ENCODE measurements at places on chromosomes 4 and X.

DNA sequence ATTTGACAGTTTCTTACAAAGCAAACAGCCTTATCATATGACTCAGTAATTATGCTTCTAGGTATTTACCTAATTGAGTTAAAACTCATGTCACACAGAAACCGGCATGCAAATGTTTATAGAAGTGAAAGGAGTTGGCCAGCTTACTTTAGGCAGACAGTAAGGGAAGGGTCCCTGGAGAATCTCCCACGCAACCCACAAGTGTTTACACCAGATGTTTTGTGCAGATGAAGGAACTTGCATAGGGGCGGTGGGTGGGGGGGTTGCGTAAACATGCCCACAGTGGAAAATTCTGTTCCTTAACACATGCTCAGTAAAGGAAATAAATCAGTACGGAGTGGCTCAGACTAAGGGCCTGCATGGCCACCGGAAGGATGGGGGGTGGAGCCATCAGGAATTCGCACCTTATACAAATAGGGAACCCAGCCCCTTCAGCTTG lies 330.5 kb upstream of the AADAT start:
- DNase-seq: no peak

DNA sequence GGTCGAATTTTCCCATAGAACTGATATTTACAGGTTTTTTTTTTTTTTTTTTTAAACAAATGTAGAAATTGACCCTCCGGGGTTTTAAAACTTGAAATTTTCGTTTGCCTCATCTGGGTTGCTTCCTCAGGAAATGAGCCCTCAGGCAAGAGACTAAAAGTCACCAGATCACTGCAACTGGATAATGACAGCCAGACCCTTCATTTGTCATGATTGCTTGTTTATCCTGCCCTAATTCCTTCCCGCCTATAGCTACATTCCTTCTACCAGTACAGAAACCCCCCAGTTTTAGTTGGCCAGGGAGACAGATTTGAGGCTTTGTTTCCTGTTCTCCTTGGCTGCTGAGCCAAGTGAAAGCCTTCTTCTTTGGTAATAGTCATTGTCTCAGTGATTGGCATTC lies 44.0 kb upstream of the IGFBP7 start:
- DNase-seq: no peak

GRCh38 chr4:123284168-123284567 lies 112.4 kb upstream of the SPRY1 start:
- no peak for DNase-seq

DNA sequence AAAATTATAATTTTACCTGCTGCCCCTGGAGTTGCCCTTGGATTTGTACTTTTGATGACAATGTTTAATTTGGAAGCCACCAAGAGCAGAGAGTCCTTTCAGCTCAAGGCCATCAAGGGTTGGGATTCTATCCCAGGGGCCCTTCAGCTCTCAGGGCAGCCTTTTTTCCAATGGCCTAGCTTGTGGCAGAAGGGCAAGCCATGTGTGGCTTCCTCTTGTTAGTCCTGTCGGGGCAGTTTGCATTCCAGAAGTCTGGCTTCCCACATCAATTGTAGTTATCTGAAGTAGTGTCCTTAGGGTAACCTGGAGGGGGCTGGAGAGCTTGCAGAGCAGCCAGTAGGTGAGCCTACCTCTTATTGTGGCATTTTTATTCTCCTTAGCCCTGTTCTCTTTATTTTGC lies 569.4 kb downstream of the TRAM1L1 start:
- DNase-seq: no peak

DNA sequence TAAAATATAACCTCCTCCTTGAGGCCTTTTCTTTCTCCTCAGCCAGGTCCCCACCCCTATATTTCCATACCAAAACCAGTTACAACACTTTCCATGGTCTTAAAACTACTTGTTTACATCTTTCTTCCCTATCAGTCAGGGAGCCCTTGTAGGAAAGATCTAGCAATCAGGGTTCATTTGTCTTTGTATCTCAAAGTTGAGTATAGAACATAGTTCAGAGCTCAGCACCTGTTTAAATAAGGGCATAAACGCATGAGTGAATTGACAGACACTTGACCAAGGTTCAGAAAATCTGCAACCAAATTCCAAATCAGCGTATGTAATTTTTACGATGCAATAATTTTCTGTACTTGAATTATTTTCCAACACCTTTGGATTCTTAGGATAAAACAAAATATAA lies 352.2 kb upstream of the MAGEB16 start:
- no peak for DNase-seq

DNA sequence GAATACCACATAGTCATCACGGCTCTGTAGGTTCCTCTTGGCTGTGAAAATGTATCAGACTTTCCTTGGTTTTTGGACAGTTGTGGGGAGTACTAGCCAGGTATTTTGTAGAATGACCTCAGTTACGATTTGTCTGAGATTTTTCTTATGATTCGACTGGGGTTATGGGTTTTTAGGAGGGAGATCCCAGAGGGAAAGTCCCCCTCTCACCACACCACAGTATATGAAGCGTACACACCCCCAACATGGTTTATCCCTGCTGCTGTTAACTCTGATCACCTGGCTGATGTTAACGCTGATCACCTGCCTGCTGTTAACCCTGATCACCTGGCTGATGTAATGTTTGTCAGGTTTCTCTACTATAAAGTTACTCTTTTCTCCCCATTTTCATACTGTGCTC lies 72.6 kb downstream of the ANAPC4 start:
- no peak for DNase-seq

- no peak for DNase-seq
Measured at GRCh38 chrX:73851014-73852009, 288.3 kb downstream of the CHIC1 start.

GRCh38 chr4:71141125-71141524 lies 147.7 kb downstream of the DCK start:
- DNase-seq: no peak

DNA sequence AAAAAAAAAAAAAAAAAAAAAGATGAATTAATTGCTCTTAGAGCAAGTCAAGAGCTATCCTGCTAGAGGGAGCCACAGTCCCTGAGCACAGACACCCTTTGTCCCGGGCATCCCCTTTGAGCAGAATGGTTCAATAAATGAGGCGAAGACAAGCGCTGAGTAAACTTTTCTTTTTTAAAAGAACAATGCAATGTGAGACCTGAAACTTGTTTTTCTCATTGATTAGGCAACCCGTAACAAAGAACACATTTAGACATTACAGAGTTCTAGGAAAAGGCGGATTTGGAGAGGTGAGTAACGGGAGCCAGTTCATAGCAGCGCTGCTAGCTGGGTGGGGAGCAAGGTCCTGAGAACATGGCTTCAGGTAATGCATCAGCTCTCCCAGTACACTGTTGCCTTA lies 46.1 kb downstream of the GRK4 start:
- DNase-seq: no peak

DNA sequence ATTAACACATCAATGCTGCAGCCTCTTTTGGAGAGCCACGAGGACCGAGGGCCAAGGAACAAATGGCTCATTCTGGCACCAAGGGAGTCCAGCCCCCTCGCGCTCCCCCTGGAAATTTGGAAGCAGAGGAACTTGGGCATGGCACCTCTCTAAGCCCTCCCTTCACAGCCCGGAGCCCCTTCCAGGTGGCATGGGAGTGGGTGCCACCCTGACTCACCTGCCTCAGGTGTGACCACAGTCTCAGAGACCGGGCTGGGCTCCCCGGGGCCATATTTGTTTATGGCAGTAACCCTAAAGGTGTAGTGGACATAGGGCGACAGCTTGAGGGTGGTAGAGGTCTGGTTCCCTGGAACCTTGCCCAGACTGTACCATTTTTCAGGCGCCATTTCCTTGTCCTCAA lies 18.8 kb downstream of the L1CAM start:
- DNase-seq: no peak

DNA sequence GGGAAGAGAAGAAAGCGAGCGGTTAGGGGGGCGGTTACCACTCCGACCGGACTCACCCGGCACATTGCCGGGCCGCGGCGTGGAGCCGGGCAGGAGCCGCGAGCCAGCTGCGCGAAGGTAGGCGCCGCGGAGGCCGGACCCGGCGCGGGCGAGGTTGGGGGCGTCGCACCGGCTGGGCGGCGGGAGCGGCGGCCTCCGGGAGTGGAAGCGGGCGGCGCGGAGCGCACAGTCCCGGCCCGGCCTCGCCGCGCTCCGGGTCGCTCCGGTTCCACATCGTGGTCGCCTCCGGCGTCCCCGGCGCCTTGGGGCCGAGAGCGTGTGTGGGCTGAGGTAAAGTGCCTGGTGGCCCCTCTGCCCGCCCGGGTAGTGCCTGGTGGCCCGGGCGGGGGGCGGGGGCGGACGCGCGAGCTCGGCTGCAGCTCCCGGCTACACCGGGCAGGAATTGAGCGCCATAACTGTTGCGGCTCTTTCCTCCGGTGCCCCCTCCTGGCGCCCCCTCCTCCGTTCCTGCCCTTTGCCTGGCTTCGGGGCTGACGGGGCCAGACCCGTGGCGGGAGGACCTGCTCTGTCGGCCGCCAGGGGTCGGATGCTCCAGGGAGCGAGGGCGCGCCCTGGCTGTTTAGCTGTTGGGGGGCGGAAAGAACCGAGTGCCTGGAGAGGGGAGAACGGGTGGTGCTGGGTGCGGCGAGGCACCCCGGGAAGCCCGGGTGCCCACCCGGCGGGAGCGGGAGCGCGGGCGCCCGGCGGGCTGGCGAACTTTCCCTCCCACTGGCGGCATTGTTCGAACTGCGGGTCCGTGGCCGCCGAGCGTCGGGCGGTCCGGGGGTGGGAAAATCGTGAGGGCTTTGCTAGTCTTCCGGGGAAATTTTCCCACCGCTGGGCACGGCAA lies 626 bp downstream of the JADE3 start:
- peak; percentile 7 for DNase-seq

GRCh38 chrX:148380650-148381561 lies 119.5 kb upstream of the AFF2 start:
- DNase-seq: no peak
